Stimulated activated CD8-positive, alpha-beta memory T cell treated with anti-CD3 and anti-CD28 coated beads, Interleukin-7, amount 100 ng/mL, for 1 hour (primary cell): ENCODE measurements at places on chromosomes 12 and 14.

DNA sequence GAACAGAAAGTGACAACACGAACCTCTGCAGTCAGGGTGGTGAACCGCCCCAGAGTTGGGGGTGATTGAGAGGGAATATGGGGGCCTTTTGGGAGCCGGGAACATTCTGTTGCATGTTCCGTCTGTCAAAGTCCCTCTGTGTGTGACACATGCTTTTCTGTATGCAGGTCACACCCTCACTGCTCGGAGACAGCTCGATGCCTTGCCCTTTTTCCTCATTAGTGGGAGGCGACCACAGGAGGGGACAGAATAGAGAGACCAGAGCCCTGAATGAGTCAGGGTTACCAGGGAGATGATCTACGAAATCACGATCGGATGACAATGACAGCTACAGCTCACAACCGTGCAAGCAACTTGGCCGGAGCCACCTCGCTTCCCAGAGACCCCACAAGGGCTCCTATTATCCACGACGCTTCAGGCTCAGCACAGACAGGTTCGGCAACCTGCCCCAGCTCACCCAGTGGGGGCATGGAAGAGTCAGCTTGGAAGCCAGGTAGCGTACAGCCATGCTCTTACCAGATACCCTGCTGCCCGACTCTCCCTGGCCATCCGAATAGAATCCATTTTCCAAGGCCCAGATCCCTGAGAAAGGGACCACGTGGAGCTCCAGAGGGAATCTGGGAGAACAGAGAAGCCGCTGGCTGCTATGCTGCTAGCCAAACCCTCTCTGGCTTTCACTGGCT lies 38.8 kb downstream of the TESC start:
- DNase-seq = no peak

- no peak for DNase-seq
These were observed 10.2 kb upstream of the EMP1 start for GRCh38 chr12:13186302-13186701.

DNA sequence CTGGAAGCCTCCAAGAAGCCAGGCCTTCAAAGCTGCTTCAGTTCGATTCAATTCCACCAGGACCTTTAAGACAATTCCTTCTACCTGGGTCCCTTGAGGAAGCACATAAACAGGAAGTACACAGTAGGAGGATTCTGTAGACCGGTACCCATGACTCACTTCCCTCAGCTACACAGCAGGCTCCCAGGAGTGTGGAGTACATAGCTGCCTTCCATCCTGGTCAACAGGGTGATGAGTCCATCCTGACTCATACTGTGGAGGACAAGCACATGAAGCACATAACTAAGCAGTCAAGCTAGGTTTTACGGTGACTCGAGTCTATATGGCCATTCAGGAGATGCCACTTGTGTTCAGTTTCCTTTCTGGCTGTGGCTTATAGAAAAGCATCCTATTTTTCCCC lies 197.6 kb upstream of the RBM19 start:
- no peak for DNase-seq

DNA sequence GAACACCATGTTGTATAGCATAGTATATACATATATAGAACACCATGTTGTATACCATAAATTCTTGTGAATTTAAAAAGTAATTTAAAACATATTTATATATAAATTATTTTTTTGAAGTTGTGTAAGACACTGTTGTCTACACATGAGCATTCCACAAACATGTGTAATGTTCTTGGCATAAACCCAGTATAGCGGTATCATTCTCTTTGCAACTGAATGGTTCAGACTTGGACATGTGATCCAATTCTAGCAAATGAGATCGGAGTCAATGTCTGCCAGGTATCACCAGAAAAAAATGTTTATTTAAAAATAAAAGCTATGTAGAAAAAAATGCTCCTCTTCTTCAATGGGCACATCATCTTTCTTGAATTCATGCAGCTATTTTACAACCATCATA lies 33.9 kb downstream of the CEP290 start:
- DNase-seq = no peak

DNA sequence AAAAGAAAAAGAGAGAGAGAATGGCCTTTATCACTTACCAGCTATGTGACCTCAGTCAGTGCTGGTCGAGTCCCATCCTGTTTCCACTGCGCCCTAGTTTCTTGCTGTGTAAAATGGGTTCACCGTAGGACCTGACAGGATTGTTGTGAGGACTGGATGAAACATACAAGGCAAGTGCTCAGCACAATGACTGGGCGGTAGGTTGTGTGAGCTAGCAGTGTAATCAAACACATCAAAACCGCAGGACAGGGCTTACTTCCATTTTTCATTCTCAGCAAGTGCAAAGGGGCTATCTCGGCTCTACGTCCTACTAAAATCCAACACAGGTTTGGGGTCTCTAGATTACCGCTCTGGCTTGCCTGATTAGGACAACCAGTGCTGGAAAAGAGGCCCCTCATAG lies 36.4 kb upstream of the ATXN2 start:
- no peak for DNase-seq

DNA sequence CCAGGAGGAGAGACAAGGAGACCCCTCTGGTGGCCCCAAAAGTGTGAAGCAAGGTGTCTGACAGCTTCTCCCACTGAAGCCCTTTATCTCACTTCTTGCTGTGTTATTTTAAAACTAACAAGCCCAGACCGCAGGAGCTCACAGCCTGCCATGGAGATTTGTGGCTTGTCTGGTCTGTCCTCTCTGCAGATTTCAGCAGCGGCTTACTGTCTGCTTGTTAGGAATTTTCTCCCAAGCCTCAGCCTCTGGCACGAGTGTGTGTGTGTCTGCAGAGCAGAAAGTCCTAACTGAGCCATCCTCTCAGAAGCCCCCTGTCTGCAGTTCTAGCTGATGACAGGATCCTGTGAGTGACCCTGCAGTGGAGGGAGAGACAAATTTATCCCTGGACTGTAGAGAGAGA lies 87.9 kb upstream of the HSPB8 start:
- DNase-seq = no peak

DNA sequence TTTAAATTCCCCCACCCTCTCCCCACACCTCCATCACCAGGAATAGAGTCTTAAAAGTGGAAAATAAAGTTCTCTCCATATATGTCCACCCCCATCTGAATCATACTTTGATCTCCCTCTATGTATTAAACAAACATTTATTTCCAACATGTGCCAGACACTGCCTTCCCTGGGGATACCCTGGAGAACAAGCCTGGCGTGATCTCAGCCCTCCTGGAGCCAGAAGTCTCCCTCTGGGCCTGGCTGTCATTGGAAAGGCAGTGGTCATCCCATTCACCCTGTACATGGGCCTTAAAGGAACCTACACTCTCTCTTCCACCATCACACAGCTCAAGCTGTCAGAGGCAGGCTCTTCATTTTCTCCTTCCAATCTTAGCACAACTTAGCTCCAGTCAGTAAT lies 143.6 kb downstream of the EMP1 start:
- no peak for DNase-seq

DNA sequence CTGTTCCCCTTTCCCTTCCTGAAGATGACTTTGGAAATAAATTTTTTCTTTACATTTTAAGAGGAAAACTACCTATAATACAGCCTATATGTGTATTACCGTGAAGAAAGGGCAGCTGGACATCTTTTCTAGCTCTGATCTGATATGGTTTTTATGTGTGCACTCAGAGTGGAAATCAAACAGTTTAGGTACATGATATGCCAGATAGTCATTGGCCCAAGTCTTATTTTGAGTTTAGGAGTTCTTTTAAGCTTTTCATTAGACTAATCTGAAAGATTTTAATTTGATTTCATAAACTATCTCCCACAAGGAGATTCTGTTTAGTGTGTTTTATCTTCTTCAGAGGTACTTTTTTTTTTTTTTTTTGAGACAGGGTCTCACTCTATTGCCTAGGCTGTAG lies 48.8 kb downstream of the KIAA0586 start:
- no peak for DNase-seq

GRCh38 chr12:90423965-90424364 lies 531.0 kb downstream of the CCER1 start:
- no peak for DNase-seq

DNA sequence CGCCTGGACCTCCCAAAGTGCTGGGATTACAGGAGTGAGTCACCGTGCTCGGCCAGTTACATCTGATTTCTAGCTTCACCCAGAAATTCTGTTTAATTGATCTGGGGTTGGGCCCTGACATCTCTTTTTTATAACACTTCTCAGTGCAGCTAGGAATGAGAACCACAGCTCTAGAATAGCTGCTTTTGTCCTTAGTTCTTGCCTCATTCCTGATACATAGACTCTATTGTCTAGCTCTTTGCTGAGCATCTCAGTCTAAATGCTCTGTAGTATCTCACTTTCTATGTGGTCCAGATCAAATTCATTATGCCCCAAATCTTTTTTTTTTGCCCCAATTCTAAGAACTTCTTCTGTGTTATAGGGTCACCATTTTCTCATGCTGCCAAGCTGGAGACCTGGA lies 29.9 kb upstream of the FUT8 start:
- DNase-seq = no peak

DNA sequence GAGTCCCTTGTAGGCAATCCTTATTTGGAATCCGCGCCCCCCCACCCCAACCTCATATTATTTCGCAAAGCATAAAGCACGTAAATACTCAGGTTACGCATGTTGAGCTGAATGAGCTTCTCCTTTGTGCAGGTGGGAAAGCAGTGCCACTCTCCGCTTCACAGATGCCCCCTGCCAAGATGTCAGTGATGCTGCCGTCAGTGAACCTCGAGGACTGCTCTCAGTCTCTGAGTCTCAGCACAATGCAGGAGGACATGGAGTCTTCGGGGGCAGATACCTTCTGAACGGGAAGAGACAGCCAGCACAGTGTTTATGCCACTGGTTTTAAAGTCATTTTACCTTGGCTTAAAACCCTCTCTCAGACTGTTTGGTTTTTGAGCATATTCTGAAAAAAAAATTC lies 90.1 kb upstream of the DACT1 start:
- DNase-seq = no peak

DNA sequence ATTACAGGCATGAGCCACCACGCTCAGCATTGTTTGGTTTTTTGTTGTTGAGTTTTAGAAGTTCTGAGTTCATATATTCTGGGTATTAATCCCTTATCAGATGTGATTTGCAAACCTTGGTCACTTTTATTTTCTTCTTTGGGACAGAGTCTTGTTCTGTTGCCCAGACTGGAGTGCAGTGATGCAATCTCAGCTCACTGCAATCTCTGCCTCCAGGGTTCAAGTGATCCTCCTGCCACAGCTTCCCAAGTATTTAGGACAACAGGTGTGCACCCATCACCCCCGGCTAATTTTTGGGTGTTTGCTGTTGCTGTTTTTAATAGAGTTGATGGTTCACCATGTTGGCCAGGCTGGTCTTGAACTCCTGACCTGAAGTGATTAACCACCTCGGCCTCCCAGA lies 11.8 kb downstream of the USP30 start:
- DNase-seq = no peak

GRCh38 chr14:97710726-97711125 lies 913.5 kb downstream of the VRK1 start:
- DNase-seq = no peak

- DNase-seq = no peak
These were observed 41.6 kb downstream of the FBXO21 start for GRCh38 chr12:117148642-117149041.

- DNase-seq = no peak
These were observed 70.5 kb downstream of the PHLDA1 start for GRCh38 chr12:75960954-75961661.

- DNase-seq = no peak
These were observed 68.2 kb upstream of the IGF1 start for GRCh38 chr12:102548543-102548942.

- no peak for DNase-seq
These were observed 40.8 kb upstream of the OTOGL start for GRCh38 chr12:80058586-80058985.

GRCh38 chr12:99201906-99202645 lies 445.5 kb upstream of the GARIN6 start:
- no peak for DNase-seq

GRCh38 chr12:107318806-107319532 lies 225.6 kb upstream of the CRY1 start:
- DNase-seq = no peak

- DNase-seq = no peak
These were observed 890 bp downstream of the TEP1 start for GRCh38 chr14:20412411-20412810.

- no peak for DNase-seq
These were observed 35.8 kb downstream of the NFKBIA start for GRCh38 chr14:35368583-35369392.

GRCh38 chr14:58782011-58782410 lies 144.2 kb downstream of the DACT1 start:
- no peak for DNase-seq

- DNase-seq = no peak
These were observed 2.3 kb downstream of the SPATS2 start for GRCh38 chr12:49369411-49370145.

GRCh38 chr12:105239304-105239703 lies 3.3 kb upstream of the APPL2 start:
- DNase-seq = no peak

DNA sequence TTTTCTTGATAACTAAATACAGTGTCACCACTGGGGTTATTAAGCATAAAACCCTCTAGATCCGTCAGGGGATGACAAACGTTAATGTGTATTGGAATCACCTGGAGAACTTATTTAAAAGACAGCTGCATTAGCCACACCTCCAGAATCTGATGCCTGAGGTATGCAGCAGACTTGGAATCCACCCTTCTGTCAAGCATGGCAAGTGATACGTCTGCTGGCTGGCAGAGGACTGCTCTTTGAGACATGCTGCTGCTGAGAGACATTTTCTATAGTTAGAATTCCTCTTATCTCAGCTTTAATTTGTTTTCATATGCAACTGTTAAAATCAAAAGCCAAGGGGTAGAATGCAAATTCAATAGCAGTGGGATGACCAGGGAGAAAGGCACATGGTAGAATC lies 496.3 kb downstream of the NELL2 start:
- no peak for DNase-seq

- no peak for DNase-seq
These were observed 64.0 kb downstream of the FRMD6 start for GRCh38 chr14:51715742-51716141.

- no peak for DNase-seq
These were observed 271.0 kb upstream of the RTL1 start for GRCh38 chr14:101174522-101174838.

DNA sequence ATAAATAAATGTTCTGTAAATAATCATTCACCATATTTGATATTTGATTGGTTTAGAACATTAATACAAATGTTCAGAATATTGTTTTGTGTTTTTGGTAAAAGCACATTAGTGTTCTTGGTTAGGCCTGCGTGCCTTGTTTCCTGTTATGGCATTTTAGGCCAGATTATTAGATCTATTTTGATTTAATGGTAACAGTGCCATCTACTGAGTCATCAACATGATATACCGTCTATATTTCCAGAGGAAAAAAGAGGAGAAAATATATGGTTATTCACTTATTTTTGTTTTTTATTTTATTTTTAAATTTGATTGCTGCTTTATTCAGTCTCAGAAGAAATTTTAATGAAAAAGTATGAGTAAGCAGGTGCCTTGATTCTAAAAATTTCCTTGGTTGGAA lies 60.3 kb downstream of the GPHN start:
- no peak for DNase-seq

DNA sequence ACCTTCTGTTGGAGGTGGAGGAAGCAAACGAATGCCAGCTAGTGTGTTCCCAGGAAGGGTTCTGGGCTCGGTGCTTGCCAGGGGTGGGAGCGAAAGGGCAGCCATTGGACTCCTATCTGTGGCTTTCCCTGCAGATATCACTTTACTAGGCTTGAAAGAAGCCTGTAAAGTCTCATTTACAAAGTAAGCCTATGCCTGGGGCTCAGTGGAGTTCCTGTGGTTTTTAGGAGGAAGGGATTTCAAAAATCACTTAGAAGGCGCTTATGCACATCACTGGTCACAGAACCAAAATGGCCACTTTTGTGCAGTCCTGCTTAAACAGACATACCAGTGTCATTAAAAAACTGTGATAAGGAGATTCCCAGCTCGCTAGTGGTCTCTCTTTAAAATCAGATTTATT lies 22.7 kb downstream of the CLMN start:
- DNase-seq = no peak
